ENCODE measurements at places on chromosomes 3 and 15.

- no peak for DNase-seq
These were observed 34.3 kb upstream of the ANPEP start for GRCh38 chr15:89848970-89849292.

DNA sequence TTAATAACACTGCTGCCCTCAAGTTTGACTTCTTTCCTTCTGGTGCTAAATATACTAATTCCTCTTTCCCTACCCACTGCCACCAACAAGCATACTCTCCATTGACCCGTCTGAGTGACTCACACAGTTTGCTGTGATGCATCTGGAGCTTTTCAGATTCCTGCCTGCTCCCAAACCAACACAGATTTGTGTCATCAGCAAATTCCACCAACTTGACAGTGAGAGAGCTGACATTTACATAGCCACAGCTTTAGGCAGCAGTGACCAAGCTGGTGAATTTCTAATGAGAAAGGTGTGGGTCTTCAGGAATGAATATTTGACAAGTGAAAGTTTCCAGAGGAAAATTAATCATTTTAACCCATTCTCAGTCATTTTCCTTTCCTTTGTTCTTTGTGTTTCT is 96.5 kb upstream of the PRICKLE2 start:
- no peak for DNase-seq

DNA sequence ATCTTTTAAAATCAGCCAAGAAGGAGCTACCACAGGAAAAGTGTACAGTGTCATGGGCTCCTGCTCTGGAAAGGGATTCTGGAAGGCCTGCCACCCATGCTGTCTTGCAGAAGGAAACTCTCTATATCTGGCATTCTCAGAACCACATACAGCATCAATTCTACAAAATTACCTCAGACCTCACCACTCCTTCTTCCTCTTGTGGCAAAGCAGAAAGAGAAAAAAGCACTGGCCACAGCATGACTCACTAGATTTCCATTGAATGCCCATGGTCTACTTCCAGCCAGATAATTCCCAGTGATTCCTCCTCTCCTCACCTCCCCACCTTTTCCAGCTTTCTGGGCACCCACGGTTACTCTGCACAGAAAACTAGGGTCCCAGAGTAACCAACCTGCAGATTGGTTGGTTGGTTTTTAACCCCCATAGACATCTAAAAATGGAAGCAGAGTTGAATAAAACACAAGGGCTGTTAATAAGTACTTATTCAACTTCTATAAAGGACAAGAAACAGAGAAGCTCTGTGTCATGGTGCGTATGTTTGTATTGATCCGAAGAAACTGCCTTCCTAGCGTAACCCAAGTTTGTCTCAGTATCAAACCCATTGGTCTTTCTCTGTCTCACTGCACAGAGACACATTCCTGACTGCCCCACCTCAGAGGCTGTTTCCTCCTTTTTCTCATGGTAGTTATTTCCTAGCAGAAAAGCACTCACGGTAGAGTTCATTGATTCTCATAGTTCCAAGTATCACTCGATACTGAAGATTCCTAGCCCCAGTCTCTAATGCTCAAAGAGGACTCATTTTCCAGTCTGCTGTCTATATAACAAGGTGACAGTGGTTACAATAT is 67.7 kb downstream of the LDHAL6B start:
- no peak for DNase-seq

- no peak for DNase-seq
These were observed 116.7 kb downstream of the DLG1 start for GRCh38 chr3:197181741-197182140.

- DNase-seq: no peak
These were observed 49.0 kb upstream of the DUT start for GRCh38 chr15:48282216-48282615.

GRCh38 chr3:13080591-13080990 is 7.4 kb upstream of the IQSEC1 start:
- no peak for DNase-seq

Data from AG04449 (cell line).